Tongue (tissue), 3 donors: ENCODE measurements at places on chromosomes 4 and X. TPM values are rescaled to one million over a fixed set of nuclear protein-coding genes. Genes with fewer than 3 reads are reported as not detected.

The C4orf54 gene
- total RNA-seq: 243 TPM

The IL9R gene
- not detected for total RNA-seq

The ETDB gene
- not detected for total RNA-seq

The NLGN4X gene
- total RNA-seq: 11.3 TPM

DNA sequence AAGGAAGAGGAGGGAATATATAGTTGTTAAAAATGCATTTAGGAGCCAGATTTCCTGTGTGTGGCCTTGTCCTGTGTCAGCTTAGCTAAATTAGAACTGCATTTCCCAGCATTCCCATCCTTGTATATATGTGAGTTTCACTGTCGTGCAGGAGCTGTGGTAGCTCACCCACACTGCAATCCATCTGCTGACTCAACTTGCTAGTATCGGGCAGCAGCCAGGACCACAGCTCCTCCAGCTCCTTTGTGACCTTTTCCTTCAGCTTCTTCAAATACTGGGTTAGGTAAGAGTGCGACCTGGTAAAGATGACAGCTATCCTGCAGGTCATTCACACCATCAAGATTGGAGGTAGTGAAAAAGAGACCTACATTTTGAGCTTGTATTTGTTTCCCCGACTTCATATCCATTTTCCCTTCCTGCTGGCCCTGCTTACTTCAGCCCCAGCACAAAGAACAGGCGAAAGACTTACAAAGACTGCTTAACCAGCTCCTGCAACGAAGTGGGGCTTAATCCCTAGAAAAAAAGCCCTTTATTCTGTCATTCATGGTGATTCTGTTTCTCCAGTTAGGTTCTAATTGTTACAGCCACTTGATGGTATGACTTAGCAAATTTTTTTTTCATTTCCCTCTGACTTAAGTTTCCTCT is 11.4 kb downstream of the ASIC5 start:
- DNase-seq: no peak

DNA sequence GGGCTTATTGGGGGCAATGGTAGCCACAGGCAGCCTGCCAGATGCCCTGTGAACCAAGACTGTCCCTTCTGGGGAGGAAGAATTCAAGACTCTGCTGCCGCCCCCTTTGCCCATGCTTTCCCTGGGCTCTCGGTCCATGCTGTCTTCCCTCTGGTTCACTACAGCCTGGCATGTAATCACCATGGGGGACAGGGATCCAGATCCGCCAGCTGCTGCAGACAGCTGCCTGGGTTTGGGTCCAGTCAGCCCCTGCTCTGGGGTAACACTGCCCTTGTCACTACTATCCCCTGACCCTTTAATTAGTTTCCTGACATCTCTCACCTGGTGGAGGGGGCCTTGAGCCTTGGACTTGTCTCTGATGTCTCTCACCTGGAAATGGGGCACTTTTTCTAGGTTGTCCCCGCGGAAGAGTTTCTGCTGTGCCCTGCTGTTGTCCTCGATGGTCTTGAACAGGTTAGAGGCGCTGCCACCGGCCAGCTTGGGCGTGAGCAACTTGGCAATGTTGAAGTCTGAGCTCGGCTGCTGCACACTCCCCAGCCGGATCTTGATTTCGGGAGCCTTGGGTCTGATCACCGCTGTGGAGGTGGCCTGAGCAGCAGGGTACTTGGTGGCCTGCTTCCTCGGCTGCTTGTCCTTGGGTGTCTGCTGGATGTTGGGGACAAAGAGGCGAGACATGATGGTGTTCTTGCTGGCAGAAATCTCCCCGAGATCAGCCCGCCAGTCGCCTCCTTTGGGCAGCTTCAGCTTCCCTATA is 6.4 kb downstream of the C4orf54 start:
- peak; percentile 71 for DNase-seq

DNA sequence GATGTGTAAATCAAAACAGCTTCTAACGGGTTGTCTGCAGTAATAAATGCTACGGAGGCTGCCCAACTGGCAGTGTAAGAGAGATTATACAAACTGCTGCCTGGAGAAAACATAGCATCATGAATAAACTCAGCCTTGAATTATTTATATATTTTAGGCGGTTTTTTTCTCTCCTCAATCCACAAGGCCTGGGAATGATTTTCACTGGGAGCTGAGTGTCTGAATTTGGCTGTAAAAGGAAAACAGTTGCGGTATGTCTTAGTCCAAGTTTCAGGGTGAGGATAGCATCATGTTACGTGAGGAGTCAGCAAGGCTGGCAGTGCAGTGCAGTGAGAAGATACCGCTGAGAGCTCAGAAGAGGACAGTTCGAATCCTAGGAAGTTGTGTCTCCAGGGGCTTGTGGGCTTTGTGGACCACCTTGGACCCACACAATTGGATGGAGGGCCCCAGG is 291.5 kb upstream of the BOD1L1 start:
- peak; percentile 68 for DNase-seq
